Central memory CD8-positive, alpha-beta T cell (primary cell): ENCODE measurements at places on chromosomes 13 and 19.
A peak's percentile ranks its signal among the peaks of the same experiment; 100 is the strongest.

DNA sequence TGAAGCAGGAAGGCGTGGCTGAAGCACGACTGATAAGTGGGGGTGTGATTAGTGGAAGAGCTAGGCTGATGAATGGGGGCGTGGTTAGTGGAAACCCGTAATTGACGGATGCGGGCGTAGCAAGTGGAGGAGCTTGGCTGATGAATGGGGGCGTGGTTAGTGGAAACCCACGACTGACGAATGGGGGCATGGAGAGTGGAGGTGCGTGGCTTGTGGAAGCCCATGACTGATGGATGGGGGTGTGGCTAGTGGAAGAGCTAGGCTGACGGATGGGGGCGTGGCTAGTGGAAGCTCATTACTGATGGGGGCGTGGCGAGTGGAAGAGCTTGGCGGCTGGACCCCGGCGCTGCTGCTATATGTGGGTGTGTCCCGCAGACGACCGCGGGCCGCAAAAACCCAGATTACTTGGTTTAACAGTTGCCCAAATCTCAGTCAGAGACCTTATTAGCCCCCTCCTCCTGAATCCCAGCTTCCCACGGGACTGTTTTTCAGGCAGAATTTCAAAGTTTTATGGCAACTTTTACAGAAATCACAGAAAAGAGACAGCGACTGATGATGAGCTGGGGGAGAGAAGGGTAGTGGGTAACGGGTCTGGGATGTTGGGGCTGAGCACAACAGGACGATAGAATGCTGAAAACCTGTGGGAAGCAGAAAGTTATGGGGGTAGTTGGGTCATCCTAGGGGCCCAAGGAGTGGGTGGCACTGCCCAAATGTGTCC is 9.0 kb upstream of the MEIS3 start:
- DNase-seq: peak; percentile 73

GRCh38 chr13:31638577-31638976 is 100.7 kb upstream of the RXFP2 start:
- no peak for DNase-seq

GRCh38 chr19:2763687-2764086 is 19.4 kb downstream of the SGTA start:
- DNase-seq: no peak

DNA sequence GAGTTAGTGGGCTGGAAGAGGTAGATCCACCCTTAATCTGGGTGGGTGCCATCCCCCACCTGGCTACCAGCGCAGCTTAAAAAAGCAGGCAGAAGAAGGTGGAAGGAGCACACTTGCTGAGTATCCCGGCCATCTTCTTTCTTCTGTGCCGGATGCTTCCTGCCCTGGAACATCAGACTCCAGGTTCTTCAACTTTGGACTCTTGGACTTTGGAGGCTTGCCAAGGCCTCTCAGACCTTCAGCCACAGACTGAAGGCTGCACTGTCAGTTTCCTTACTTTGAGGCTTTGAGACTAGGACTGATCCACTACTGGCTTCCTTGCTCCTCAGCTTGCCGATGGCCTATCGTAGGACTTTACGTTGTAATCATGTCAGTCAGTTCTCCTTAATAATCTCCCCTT is 127.6 kb upstream of the GPC6 start:
- DNase-seq: no peak

GRCh38 chr19:23799321-23799720 is 40.6 kb upstream of the ZNF681 start:
- DNase-seq: no peak

- no peak for DNase-seq
Observed at GRCh38 chr13:97540696-97541095, 106.7 kb downstream of the RAP2A start.

DNA sequence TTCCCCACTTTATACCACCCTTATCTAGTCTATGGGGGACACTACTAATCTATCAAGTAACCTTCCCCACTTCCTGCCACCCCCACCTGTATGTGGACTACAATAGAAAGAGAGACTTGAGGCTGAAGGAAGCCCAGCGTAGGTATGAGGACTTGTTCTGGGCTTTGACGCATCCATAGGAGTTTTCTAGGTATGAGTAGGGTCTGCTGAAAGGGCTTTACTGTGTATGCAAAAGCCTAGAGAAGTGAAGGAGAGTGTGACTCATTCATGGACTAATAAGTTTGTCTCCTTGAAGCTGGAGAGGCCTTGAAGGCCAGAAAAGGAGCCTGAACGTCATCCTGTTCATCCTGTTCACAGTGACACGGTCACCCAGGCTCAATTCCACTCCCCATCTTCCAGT is 21.8 kb downstream of the TINCR start:
- DNase-seq: no peak

GRCh38 chr13:24247016-24247415 is 62.4 kb upstream of the C1QTNF9 start:
- DNase-seq: no peak

- no peak for DNase-seq
Observed at GRCh38 chr19:42279155-42279901, 10.3 kb downstream of the CIC start.

- DNase-seq: no peak
Observed at GRCh38 chr13:95188128-95188527, 113.1 kb downstream of the ABCC4 start.

DNA sequence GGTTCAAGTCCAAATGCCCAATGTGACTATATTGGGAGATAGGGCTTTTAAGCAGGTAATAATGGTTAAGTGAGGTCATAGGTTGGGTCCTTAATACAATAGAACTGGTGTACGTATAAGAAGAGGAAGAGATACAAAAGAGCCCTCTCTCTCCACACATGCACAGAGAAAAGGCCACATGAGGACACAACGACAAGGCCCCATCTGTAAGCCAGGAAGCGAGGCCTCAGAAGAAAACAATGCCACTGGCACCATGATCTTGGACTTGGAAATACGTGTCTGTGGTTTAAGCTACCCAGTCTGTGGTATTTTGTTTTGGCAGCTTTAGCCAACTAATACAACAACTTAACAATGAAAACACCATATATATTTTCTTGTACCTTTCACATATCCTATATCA is 23.4 kb upstream of the RFC3 start:
- no peak for DNase-seq

DNA sequence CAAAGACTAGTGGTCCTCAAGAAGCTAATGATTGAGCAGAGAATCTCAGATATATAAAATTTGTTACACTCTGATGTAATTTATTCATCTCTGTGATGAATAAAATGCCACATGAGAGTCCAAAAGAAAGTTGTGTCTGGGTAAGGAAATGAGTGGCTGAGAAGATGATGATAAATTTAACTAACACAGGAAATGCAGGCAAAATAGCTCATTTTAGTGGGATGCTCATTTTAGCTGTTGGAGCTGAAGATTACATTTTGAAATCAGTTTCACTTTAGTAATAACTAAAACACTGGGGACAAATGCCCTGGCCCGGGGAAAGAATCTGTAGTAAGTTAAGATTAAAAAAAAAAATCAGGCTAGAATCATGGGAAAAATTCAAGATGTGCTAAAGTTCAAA is 35.2 kb downstream of the SPRY2 start:
- no peak for DNase-seq

DNA sequence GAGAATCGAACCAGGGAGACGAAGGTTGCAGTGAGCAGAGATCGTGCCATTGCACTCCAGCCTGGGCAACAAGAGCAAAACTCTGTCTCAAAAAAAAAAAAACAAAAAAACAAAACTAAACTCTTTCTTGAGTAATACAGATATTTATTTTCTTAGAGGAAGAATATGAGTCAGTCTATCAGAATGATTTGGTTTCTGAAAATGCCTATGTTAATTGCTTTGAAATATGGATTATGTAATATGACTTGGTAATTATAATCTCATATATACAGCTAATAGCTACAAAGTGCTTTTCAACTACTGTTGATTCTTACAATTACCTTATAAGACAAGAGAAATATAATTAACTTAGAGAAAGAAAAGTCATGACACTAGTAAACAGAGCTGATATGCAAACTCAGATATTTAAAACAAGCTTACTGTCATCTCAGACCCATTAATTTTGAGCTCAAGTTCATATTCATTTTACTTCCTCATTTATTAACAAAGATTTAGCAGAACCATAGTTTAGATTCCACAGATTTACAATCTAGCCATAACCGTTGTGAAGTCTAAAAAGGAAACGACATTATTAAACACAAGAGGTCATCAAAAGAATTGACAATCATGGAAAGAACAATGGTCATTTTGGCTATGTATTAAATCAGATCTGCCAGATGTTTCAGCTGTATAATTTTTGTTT is 88.0 kb downstream of the TBC1D4 start:
- no peak for DNase-seq

DNA sequence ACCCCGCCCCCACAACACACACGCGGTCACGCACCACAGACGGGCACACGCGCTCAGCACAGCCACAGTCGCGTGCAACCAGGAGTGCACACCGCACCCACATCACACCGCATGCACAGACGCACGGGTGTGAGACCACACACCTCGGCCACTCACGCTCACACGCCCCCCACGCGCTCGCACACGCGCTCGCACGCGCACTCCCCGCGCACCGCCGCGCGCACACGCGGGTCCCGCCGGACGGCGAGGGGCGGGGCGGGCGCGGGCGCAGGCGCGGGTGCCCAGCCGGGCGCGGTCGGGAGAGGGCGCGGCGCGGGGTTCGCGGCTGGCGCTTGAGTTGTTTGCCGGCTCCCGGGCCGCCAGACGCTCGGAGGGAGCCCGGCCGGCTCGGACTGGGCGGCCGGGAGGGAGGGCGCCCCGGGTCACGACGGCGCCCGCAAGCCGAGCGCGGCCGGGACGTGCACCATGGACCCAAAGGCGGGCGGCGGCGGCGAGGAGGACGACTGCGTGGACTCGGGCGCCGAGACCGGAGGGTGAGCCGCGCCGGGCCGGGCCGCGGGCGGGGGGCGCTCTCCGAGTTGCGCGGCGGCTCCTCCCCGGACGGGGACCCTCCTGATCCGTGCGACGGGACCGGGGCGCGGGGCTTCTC is at the start of gene FAM124A:
Gene FAM124A (plus strand): TSS at position 362 of the 649 bp plus-strand sequence. CDS start 104 bp downstream, at position 466.
- no peak for DNase-seq

GRCh38 chr19:1182727-1183126 is 8.7 kb upstream of the SBNO2 start:
- no peak for DNase-seq

GRCh38 chr19:51514866-51515481 is 13.4 kb upstream of the SIGLEC12 start:
- DNase-seq: no peak

- no peak for DNase-seq
Observed at GRCh38 chr19:49098795-49099194, 13.5 kb downstream of the SNRNP70 start.

DNA sequence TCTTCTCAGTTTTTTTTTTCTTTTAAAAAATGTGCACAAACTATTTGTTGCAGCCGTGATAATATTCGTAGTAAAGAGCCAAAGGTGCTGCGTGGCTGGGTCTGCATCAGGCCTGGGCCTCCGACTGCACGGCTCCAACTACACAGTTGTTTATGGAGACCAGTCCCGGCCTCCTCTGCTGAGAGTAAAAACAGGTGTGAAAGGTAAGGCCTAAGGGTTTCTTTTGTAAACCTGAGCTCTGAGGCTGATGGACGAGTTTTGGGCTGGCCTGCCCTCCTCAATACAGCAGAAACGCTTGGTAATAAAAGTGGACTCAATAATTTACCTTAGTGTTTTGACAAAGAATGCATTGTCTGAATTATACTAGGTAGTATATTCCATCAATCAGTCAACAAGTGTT is 3.9 kb downstream of the MBNL2 start:
- no peak for DNase-seq

DNA sequence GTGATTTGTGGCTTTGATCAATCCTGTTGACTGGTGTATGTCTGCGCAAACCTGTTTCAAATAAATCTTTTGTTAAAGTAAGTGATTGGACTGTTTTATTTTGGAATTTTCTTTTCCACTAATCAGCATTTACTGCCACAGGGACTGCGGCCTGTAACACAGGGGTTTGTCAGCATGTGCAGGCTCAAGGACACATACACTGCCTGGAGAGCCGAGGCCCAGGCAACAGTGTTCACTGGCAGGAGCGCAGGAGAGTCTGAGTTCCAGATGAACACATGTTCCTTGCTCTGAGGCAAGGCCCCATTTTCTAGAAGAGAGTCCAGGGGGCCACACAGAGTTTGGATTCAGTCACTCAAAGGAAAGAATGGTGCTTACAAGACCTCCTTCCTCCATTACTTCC is 26.0 kb downstream of the SHISA2 start:
- no peak for DNase-seq

- no peak for DNase-seq
Observed at GRCh38 chr13:111883571-111884343, 183.2 kb upstream of the SOX1 start.
